Stimulated activated naive CD4-positive, alpha-beta T cell (primary cell): ENCODE measurements at places on chromosomes 1 and 21.

- no peak for DNase-seq
These were observed 6.8 kb downstream of the ARID1A start for GRCh38 chr1:26702680-26703038.

GRCh38 chr1:65882076-65882475, 89.4 kb downstream of the PDE4B start:
- no peak for DNase-seq

- no peak for DNase-seq
These were observed 36.2 kb upstream of the LYST start for GRCh38 chr1:235902677-235903542.

DNA sequence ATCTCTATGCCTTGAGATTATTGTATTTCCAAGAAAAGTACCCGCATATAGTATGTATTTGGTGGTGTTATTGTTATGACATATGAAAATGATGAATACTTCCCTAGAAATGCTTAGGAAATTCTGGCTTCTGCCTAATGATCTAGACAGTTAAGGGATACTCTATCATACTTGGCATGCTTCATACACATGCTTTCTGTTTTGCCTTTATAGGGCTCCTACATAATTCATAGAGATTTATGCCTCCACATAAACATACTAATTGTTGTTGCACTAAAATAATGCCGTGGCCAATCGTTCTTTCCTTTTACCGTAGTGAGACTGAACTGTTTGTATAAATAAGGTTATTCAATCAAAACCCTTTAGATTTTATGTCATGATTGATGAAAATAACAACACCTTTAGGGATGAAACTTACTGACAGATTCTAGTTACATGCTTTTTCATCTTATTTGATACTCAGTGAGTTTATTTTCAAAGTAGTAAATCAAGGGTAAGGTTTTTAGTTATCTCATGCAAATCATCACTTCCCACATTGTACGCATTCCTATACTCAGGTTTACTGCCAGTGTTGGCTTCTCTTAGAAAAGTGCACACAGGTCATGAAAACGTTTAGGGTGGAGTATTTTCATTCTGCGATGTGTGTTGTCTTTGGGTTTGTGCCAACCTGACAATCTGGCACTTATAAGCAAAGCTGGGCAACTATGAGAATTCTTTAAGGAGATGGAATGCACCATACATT, 40.5 kb upstream of the SCYL3 start:
- no peak for DNase-seq

- no peak for DNase-seq
These were observed 52.8 kb upstream of the TBX15 start for GRCh38 chr1:119040906-119041305.

- DNase-seq, result no peak
These were observed 237.6 kb upstream of the DUSP10 start for GRCh38 chr1:221979444-221980032.

- DNase-seq, result no peak
These were observed 100.0 kb upstream of the EDEM3 start for GRCh38 chr1:184854496-184855140.

- no peak for DNase-seq
These were observed 119.0 kb downstream of the FGGY start for GRCh38 chr1:59415881-59416280.

GRCh38 chr1:211951856-211952255, 83.5 kb downstream of the INTS7 start:
- DNase-seq, result no peak

GRCh38 chr1:51520700-51521248, 1.7 kb upstream of the EPS15 start:
- no peak for DNase-seq

GRCh38 chr1:119791377-119791776, 19.9 kb downstream of the REG4 start:
- DNase-seq, result no peak

DNA sequence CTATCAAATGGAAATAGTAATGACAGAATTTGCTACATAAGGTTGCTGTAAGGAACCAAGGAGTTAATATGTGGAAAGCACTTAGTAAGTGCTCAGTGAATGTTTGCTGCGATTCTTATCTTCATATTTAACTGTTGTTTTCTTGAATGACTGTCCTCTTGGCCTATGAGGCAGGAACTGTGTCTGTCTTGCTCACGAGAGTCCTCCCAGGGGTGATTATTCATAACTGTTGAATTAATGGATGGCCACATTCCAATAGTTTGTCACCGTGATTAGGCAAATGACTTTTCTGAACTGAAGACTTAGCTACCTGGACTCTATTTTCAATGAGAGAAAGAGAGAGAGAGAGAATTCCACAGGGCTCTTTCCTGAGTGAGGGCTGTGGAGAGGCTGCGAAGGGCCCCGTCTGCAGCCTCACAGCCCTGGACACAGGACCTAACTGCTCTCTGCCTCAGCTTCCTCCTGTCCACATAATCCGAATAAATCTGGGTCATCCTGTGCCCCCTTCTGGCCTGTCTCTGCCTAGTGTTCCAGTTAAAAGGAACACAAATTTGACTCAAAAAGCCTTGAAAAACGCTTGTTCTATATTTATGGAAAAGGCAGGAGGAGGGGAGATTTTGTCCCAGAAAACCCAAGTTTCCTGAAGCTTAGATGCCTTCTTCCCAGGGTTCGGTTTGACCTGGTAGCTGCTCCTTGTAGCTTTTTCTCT, 8.5 kb downstream of the EDN2 start:
- DNase-seq, result no peak

DNA sequence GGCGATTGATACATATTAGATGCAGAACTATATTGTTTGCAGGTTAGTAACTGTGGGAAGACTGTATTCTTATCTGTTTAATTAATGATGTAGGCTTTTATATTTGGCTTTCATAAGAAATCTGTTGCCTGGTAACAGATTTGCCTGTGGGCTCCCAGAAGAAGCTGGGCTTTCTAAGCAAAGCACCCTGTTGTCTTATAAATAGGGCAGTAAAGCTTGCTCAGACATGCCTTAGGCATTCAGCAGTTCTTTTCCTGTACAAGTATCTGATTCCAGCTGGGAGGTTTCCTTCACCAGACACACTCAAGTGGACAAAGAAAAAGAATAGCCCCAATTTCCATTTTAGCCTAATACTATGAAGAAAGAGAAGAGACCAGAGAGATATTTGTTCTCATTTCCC, 524.0 kb downstream of the LRRIQ3 start:
- DNase-seq, result no peak

DNA sequence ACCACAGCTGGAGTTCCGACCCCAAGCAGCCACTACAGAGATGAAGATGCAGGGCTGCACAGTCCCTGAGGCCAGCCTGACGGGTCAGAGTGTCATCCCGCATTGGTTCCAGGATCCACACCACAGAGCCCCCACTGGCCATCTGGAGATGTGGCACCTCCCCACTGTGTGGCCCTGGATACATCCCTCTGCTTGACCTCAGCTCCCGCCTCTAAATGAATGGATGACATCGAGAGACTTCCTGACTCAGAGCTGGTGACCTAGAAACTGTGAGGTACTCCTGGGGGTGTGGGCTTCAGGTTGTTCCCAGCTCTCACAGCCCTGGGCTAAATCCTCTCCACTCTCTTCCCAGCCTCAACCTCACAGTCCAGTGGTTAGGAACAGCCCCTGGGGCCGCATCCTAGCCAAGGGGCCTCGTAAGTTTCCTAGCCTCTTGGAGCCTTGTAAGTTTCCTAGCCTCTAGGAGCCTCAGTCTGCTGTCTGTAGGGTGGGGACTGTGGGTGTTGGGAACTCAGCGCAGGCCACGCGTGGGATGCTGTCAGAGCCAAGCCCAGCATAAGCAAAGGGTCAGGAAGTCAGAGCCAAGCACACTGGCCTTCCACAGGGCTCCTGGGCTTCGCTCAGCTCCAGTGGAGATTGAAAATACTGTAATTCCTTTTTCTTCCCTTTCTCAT, 87.5 kb upstream of the RUNX3 start:
- DNase-seq, result no peak

DNA sequence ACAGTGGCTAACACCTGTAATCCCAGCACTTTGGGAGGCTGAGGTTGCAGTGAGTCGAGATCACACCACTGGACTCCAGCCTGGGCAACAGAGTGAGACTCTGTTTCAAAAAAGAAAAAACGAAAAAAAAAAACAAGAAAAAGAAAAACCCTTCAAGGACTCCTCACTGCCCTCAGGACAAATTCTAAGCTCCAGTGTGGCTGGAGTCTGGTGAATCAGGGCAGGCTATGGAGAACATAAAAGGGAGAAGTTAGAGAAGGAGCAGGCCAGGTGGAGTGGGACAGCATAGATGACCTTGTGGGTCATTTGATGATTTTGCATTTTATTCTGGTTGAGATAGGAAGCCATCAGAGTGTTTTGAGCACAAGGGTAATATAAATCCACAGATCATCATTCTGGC, 12.5 kb upstream of the UAP1 start:
- no peak for DNase-seq

- DNase-seq, result no peak
These were observed 13.8 kb downstream of the VASH2 start for GRCh38 chr1:212964102-212964501.

GRCh38 chr1:14482784-14483450, 115.6 kb upstream of the KAZN start:
- DNase-seq, result no peak

GRCh38 chr21:37513383-37513782, 146.8 kb downstream of the DYRK1A start:
- DNase-seq, result no peak

DNA sequence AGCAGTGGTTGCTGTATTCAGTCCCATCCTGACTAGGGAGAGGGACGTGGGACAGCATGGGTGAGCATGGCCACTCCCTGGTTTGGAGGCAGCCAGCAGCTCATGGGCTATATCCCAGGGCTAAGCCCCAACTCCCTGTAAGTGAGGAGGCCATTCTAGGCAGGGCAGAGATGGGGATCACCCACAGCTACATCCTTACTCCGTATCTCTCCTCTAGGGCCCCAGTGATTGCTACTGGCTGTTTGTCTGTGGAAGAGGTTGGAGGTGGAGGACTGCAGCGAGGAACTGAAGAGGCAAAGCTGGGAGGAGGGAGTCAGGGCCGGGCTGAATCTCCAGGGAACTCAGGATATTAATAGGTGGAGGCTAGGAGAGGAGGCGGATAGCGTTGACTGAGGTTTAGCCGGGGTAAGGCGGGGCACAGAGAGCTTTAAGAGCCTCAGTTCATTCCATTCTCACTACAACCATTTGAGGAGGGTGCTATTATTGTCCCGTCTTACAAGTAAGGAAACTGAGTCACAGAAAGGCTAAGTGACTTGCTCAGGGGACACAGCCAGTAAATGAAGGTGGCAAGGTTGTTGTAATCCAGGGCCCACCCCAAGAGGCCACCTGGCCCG, 6.8 kb downstream of the OLIG2 start:
- DNase-seq, result no peak

GRCh38 chr1:224273641-224274040, 56.3 kb downstream of the NVL start:
- DNase-seq, result no peak

GRCh38 chr1:95631695-95632094, 397.7 kb downstream of the RWDD3 start:
- DNase-seq, result no peak

DNA sequence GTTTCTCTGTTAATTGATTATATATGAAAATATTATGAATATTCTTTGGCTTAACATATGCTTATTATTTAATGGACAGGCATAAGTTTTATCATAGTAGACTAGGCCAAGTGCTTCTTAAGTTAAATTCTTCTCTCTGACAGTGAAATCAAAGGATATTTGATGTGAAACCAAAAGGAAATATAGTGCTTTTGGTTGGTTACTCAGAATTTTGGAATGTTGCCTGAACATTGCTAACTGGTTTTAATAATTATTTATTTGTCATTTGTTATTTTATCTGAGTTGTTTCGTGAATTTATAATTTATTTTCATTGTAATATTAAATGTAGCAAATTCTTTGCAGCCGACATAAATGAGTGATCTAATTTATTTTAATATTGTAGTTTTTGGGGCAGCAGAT, 18.3 kb downstream of the HOOK1 start:
- DNase-seq, result no peak

DNA sequence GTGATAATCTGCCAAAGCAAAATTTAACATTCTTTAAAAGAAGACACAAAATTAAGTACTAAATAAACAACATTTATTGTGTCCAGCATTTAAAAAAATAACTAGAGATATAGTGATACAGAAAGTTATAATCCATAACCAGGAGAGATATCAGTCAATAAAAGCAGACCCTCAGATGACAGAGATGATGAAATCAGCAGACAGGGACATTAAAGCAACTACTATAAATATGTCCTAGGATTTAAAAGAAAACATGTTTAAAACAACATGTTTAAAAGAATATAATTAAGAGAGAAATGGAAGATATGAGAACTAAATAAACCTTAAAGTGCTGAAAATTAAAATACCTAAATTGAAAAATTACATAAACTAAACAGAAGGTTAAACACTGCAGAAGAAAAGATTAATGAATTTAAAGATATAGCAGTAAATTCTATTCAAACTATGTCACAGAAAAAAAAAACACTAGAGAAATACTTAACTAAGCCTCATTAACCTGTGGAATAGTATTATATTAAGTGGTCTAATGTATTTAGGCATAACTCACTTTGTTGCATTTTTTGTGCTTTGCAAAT, 261.2 kb upstream of the NR5A2 start:
- DNase-seq, result no peak

DNA sequence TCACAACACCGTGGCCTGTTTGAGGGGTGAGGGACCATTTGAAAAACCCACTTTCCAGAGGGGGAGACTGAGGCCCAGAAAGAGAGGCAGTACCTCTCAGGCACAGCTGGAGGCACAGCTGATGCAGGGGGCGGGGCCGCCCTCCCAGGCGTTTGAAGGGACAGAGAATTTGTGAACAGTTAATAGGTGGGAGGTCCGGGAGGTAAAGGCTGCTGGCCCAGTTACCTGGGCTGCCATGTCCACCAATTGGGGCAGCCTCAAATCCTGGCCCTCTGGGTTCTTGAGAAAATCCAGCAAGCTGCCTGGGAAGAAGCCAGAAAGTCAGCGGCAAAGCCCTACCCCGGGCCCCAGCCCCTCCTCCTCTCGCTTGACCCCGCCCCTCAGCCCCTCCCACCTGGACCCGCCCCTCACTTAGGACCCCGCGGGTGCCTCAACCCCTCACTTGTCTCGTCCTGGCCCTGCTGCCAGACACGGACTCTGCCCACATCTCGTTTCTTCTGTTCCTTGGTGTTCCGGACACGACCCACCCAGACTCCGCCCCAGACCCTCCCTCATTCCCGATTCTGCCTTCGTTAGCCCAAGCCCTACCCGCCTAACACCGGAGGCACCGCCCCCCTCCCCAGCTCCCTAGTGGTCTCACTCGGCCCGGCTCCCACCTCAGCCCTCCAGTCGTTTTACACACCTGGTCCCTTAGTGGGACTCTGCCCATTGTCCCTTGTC, 10.8 kb upstream of the AHDC1 start:
- no peak for DNase-seq

- DNase-seq, result no peak
These were observed 5.1 kb downstream of the OSBPL9 start for GRCh38 chr1:51621841-51622454.

DNA sequence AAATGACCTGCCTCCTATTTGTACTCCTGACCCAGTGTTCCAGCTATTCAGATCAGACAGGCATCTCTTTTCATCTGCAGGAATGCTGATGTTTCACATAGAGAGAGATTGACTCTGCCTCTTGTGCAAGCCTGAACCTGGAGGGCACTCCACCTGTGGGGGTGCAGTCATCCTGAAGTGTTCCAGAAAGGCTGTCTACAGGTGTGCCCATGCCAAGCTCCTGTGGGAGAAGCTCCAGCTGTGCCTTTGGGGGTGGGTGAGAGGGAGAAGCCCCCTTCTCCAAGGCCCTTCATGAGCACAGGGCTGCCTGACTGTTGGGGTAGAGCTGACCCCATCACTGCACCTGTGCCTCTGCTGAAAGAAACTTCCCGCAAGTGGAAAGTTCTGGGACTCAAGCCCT, 22.8 kb downstream of the IFI44 start:
- DNase-seq, result no peak
